ENCODE measurements at places on chromosomes 2 and 18.
A peak's percentile ranks its signal among the peaks of the same experiment; 100 is the strongest.

- DNase-seq = no peak
These were observed 37.6 kb downstream of the IL1R2 start for GRCh38 chr2:102029405-102029804.

- DNase-seq = no peak
These were observed 64.3 kb downstream of the NCKAP5 start for GRCh38 chr2:133503927-133504326.

DNA sequence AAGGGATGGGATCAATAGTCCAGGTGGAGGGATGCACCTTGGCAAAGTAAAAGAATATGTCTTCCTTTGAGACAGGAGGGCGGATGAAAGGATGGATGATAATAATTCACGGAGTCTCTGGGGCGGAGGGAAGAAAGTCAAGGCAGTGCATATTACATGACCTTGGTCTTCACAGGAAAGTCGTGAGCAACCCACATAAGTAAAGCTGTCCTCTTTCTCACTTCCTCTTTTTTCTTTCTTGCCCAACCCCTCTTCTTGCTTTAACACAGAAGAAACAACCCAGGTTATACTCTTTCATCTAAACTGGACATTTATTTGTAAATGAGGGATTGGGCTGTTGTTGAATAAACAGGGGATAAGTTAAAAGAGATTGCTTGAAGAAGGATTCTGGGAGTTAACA is 168.7 kb upstream of the SKOR2 start:
- DNase-seq = no peak

- DNase-seq = no peak
These were observed 19.0 kb downstream of the DIPK1C start for GRCh38 chr18:74438091-74438490.

DNA sequence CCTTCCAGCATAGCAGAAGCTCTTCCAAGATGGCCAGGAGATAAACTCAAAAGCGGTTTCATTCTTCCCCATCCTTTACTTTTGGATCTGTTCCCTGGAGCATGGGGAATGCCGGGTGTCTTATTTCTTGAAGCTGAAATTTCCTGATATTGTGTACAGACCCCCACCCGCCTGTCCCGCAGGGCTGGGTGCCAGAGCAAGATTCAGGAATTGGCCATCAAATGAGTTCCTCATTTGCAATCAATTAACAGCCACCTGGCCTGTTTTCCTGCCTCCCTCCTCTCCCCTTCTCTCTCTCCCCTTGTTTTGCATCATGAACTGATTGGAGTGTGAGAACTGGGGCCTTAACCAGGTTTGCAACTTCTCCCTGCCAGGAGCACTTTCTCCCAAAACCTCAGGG is 202.1 kb downstream of the SH3RF3 start:
- no peak for DNase-seq

- no peak for DNase-seq
These were observed 1323.9 kb upstream of the DDX18 start for GRCh38 chr2:116490511-116491145.

DNA sequence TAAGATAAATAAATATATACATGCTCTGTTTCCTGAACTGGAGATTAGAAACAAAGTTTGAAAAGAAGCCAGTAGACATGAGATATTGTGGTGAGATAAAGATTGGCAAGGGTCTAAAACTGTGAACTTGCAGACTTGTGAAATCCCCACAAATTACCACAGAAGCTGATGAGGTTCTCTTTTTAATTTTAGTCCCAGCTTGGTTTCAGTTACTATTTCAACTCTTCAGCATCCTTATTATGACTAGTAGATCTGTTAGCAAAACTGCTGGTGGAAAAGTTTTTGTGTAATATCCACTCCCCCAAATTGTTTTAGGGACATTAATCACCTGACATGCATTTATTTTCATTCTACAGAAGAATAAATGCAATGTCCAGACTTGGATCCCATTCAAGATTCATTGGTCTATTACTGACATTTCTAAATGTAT is 20.8 kb downstream of the RASGRP3 start:
- DNase-seq = no peak

GRCh38 chr2:74149247-74149525 is 1.5 kb upstream of the BOLA3 start:
- no peak for DNase-seq

GRCh38 chr2:99727199-99727598 is 237.4 kb upstream of the REV1 start:
- DNase-seq = no peak

DNA sequence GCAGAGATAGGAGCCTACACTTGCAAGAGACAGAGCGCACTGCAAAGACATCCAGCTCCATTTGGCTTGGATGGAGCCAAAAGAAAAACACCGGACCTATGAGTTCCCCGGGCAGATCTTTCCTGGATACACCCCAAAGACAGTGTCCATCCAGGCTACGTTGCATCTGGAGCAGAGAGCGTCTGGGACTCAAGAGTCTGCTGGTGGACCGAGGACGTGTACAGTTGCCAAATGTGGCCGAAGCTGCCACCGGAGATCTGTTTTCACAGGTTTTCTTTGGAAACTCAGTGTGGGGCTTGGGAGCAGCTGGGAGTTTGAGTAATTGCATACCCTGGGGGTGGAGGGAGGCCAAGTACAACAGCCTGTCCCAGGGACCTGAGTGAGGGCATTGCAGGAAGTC is 192.3 kb upstream of the OSR1 start:
- DNase-seq = no peak

GRCh38 chr18:2656237-2656980 is 883 bp downstream of the SMCHD1 start:
- DNase-seq = no peak

GRCh38 chr2:236052926-236053821 is 115.0 kb downstream of the GBX2 start:
- no peak for DNase-seq

DNA sequence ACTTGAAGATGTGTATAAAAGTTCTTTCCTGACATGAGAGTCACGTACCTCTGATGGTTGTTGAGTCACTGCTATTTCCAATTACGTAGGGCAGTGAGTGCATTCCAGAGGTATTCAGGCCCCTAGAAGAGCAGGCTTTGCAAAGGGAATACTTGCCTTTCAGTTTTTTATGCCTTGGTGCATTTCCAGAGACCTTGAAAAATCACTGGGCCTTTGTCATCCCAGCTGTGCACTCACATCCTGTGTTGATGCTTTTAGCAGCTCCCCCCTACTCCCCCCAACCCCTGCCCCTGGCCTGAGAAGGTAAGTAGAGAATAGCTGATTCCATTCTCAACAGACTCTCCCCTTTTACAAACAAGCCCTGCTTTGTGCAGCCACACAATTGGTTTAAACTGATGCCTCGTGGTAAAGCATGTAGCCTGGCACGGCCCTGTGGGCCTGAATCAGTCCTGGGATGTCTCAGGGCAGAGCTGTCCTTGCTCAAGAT is 174.2 kb downstream of the PRPF40A start:
- DNase-seq = peak; percentile 77

GRCh38 chr2:39547811-39548719 is 111.0 kb upstream of the MAP4K3 start:
- DNase-seq = no peak

GRCh38 chr18:65762556-65762955 is 11.7 kb downstream of the CDH7 start:
- DNase-seq = no peak

DNA sequence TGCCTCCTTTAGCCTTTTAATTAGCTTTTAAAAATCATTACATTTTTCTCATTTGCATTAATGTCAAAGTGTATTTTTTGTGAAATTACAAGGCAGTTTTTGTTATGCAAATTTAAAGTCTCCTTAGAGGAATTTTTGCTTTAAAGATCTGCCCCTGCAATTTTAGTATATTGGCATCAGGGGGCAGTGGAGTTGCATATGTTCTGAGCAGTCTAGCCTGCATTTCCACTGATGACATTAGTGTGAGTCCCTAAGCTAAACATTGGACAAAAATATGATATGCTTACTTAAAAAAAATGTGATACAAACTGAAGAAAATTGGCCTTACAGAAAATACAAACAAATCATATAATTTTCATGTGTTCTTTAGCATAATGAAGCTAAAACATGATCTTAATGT is 426.5 kb downstream of the SLC4A3 start:
- DNase-seq = no peak

- DNase-seq = no peak
These were observed 1.5 kb upstream of the PTPN2 start for GRCh38 chr18:12885500-12885899.

DNA sequence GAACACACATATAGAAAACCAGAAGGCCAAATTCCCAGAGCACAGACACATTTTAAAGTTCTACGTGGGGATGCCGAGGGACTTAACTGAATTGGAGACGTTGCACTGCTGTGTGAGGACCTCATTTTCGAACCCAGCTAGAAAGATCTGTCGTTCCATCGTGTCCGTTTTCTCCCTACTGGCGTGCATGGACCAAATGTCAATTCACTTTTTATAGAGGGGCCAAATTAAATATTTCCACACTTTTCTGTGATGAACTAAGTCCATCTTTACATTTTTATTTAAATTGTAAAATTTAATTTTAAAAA is 692 bp upstream of the TSHZ1 start:
- DNase-seq = no peak

GRCh38 chr18:44998360-44998759 is 317.7 kb downstream of the SETBP1 start:
- DNase-seq = no peak

DNA sequence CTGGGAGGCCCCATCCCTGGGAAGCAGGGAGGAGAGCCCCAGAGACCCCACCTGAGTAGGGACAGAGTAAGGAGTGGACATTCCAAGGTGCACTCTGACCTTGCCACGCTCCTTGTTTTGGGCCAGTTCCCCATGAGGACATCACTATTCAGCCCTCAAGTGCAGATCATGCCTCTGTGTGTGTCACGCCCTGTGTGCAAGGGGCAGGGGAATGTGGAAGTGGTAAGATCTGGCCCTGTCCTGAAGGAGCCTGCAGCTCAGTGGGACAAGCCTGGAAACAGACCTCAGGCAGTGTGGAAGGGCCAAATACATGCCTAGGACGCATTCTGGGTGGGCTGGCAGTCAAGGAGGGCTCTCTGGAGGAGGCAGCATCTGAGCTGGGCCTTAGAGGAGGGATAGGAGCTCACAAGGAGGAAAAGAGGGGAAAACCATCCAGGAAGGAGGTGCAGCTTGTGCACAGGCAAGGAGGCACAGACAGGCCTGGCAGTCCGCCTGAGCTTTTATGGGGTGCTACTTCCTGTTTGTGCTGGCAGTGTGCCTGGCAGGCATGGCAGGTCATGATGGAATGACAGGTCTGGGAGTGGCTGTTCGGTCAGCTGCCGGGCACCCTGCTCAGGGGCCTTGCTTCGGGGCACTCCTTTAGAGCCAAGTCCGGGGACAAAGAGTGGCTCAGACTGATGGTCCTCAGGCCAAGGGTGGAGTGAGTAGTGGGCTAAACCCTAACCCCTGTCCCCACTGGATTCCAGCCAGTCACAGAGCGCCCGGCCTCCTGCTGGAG is 3.3 kb downstream of the KLHL30 start:
- no peak for DNase-seq

DNA sequence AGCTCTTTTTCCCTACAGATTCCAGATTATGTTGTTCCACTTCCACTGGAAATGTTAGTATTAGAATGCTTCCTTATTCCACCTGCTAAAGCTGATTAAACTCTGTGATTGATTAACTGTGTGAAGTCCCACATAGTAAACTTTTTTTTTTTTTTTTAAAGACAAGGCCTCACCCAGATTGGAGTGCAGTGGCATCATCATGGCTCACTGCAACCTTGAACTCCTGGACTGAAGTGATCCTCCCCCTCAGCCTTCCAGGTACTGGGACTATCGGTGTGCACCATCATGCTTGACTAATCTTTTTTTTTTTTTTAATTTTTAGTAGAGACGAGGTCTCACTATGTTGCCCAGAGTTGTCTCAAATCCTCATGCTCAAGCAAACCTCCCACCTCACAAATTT is 108.5 kb upstream of the RBMS1 start:
- DNase-seq = no peak

DNA sequence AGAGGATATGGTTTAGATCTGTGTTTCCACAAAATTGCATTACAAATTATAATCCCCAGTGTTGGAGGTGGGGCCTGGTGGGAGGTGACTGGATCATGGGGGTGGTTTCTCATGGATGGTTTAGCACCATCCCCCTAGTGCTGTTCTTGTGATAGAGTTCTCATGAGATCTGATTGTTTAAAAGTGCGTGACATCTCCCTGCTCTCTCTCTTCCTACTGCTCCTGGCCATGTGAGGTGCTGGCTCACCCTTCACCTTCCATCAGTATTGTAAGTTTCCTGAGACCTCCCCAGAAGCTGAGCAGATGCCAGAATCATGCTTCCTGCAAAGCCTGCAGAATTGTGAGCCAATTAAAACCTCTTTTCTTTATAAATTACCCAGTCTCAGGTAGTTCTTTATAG is 33.1 kb downstream of the LHCGR start:
- no peak for DNase-seq

GRCh38 chr2:102523651-102524050 is 50.6 kb downstream of the SLC9A4 start:
- no peak for DNase-seq

All from posterior cingulate gyrus (tissue), 11 donors.